ENCODE measurements at places on chromosomes 7 and 10.
A peak's percentile ranks its signal among the peaks of the same experiment; 100 is the strongest.

DNA sequence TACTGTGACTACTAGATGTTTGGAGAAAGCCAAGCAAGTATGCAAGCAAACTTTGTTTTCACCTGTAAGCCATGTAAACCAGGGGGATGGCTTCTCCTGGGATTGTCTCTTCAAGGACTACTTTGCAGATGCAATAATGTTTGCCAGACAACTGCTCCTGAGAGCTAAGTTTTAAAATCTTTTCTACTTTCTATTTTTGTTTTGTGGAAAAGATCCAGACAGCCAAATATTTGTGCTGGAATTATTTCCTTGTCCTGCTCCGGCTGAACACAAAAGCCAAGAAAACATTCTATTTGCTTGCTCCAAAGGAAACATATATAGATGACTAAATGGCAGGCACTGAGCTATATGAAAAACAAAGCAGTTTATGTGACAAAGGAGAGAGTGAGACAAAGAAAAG lies 51.6 kb downstream of the TFPI2 start:
- DNase-seq, result no peak

DNA sequence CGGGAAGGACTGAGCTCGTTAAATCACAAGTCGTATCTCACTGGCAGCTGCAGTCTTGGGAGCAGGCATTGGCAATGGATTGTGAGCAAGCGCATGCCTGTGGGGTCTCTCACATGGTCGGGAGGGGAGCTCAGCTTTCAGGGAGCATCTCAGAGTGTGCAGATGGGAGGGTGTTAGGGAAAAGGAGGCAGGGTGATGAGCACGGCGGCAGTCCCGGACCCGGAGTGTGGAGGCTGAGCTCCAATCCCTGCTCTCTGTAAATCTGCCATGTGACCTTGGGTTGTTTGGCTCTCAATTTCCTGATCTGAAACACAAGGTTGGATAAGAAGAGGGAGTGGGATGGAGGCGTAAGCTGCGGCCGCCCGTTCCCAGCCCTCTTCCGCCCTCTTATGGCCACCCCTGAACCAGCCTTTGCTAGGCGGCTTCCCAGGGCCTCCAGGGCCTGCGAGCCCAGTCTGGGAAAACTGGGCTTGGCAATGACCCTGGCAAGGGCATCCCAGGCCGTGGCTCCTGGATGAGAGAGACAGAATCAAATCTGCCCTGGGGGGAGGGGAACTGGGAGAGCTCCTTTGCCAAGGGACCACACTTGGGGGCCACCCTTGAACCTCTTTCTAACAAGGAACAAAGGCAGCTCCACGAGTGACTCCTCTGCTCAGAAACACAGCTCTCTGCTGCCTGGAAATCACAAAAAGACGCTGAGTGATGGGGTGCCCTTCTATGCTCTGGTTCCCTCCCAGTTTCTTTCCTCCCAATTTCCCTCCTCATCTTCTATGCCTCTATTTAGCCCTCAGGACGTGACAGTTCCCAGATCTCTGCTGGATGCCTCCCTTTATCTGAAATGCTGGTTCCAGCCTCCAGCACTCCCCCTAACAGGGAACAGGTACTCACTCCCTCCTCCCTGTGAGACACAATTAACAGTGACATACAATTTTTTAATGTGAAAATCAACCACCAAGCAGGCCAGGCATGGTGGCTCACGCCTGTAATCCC lies 41.7 kb upstream of the LOXL4 start:
- no peak for DNase-seq

- no peak for DNase-seq
Observed at GRCh38 chr7:148589640-148590039, 926 bp upstream of the C7orf33 start.

GRCh38 chr10:24849051-24849450 lies 103.4 kb downstream of the PRTFDC1 start:
- no peak for DNase-seq

- DNase-seq, result no peak
Observed at GRCh38 chr7:2405601-2406345, 2.4 kb downstream of the CHST12 start.

- no peak for DNase-seq
Observed at GRCh38 chr10:15760681-15761080, 41.0 kb upstream of the ITGA8 start.

GRCh38 chr10:10056961-10057360 lies 960.7 kb upstream of the CELF2 start:
- no peak for DNase-seq

- DNase-seq, result no peak
Observed at GRCh38 chr10:60266513-60266912, 123.2 kb downstream of the ANK3 start.

DNA sequence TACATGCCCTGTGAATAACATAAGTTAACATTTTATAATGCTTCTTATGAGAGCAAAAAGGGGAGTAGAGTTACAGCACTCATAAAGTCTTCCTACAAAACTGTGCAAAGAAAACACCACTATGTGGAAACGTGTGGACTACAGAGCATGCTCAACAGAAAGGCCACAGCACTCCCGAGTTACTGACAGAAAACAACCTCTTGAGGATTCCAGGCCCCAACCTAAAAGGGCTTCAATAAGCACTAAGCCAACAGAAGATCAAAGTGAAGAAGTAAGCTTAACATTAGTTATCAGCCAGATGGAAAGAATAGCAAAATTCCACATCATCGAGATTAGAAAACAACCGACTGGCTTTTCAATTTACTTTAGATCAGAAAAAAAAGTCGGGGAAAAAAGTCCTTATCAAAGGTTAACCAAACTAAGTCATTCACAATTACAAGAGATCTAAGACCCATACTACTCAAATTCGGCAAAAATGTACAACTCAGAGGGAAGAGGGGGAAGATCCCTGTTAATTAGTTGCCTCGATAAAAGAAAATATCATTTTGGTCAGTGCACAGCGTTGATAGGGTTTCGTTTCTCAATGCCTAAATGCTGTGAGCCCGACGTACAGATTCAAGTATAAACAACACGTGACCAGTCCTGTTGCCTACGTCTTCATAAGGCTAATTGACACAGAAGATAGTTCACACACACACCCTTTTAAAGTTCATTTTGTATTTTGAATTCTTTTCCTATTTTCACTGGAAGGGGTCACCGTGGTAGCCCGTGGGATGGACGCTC lies 1.4 kb downstream of the KBTBD2 start:
- no peak for DNase-seq

DNA sequence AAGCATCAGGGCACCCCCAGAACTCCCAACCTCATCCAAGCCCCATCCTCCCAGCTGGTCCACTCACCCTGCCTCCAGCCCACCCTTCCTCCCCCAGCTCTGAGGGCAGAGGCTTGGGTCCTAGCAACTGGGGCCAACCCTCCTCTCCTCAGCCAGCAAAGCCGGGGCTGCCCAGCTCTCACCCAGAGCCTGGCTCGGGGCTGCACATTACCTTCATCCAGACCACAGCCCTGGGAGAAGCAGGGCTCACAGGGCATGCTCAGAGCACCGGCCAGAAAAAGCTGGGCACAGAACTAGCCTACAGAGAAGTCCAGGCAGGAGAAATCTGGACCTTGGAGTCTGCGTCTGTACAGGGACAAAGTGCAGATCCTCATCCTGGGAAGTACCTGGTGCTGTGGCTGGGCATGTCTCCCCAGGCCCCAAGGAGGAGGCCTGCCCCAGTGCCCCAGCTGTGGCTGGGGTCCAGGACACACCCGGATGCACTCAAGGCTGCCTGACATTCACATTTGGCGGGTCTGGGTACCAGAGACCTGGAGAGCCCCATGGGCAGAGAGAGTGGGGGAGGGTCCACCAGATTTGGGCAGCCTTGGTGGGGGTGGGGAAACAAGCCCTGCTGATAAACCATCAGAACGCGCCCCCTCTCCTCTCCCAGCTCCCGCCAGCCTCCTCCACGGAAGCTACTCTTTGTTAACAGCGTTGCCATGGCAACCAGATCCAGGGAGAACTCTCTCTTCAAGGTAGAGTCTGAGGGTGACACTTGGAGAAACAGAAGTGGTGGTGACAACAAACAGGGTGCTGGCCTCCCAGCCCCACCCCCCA lies 5.1 kb downstream of the RASGEF1A start:
- no peak for DNase-seq

DNA sequence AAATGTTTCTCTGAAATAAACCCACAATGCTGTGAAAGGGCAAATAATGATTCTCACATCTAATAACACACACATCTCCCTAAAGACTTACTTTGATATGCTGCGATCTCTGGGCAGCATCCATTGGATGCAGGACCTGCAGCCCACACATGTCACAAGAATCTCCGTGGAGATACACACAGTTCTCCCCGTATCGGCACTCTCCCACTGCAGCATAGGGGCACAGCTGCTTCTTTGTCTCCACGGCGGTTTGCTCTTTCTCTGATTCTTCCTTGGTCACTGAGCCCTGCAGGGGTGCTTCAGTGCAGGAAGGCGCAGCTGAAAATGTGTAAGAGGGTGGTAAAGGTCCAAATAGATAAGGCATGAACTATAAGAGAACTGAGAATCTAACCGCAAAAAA lies 20.4 kb downstream of the MKRN1 start:
- DNase-seq, result no peak

DNA sequence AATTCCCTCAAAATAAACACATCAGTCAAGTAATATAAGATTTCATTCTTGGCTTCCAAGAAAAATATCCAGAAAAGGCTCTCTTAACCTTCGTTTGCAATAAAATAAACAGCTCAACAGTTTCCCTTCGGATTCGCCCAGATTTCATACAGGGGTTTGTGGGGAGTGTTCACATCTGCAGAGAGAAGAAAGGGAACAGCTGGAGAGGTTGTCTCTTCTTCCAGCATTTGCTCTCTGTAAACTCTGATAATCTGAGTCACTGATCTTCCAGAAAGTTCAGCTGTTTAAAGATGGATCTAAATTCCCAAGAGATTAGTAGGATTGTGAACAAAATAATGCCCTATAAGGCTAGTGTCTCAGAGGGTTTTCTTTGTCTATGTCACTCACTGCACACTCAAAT lies 277.9 kb downstream of the HPSE2 start:
- no peak for DNase-seq

- DNase-seq, result no peak
Observed at GRCh38 chr7:12957487-12957886, 270.1 kb downstream of the ARL4A start.

- DNase-seq, result no peak
Observed at GRCh38 chr7:19105546-19105945, 11.9 kb downstream of the TWIST1 start.

GRCh38 chr7:68176974-68177373 lies 1180.3 kb downstream of the TYW1 start:
- DNase-seq, result no peak

GRCh38 chr7:92034116-92034515 lies 93.5 kb downstream of the AKAP9 start:
- no peak for DNase-seq

- DNase-seq, result no peak
Observed at GRCh38 chr10:22705527-22705926, 8.9 kb downstream of the PIP4K2A start.

- DNase-seq, result peak; percentile 34
Observed at GRCh38 chr7:139635526-139636302, 112.2 kb downstream of the CLEC2L start.

GRCh38 chr7:80334908-80335307 lies 177.0 kb downstream of the GNAT3 start:
- DNase-seq, result no peak

DNA sequence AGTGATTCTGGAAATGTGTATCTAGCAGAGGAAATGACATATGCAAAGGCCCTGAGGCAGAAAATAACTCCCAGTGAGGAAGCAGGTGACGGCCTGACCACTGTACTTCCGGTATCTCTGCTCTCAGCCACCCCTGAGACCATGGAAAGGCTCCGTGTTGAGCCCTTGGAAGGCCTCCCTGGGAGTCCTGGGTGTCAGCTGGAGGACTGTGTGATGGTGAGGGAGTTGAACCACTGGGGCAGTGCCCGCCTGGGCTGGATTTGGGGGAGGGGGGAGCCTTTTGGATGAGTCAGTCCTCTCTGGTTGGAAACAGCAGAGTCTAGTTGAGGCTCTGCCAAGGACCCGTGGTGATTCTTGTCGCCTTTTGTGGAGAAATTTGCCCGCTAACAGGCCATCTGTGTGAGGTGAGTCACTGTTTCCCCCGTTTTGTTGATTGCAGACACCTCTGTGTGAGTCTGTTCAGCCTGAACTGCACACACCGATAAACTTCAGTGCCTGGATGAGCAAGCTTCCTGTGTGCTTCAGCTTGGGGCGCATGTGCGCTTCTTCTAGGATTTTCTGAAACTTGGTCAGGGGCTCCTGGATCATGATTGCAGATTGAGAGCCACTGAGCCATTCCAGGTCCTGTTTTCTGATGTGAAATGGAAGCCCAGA lies 98.6 kb downstream of the GRK5 start:
- DNase-seq, result peak; percentile 68

- DNase-seq, result no peak
Observed at GRCh38 chr7:22728401-22729029, 1.5 kb downstream of the IL6 start.

GRCh38 chr7:52689912-52690311 lies 345.5 kb upstream of the POM121L12 start:
- DNase-seq, result no peak

GRCh38 chr10:33249659-33250345 lies 84.7 kb downstream of the NRP1 start:
- no peak for DNase-seq

DNA sequence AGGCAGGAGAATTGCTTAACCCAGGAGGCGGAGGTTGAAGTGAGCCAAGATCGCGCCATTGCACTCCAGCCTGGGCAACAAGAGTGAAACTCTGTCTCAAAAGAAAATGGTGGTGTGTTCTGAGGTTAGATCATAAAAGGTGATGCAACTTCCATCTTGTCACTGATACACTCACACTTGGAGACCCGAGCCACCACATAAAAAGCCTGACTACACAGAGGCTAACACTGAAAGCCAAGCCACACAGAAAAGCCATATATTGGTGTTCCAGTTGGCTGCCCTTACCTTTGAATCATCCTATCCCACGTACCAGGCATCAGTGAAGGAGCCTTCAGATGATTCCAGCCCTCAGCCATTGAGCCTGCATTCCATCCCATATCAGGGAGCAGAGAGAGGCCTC lies 4.0 kb downstream of the MORN4 start:
- DNase-seq, result no peak

- DNase-seq, result no peak
Observed at GRCh38 chr7:115009736-115010440, 88.0 kb downstream of the MDFIC start.

- DNase-seq, result no peak
Observed at GRCh38 chr7:91913612-91914011, 27.1 kb upstream of the AKAP9 start.

DNA sequence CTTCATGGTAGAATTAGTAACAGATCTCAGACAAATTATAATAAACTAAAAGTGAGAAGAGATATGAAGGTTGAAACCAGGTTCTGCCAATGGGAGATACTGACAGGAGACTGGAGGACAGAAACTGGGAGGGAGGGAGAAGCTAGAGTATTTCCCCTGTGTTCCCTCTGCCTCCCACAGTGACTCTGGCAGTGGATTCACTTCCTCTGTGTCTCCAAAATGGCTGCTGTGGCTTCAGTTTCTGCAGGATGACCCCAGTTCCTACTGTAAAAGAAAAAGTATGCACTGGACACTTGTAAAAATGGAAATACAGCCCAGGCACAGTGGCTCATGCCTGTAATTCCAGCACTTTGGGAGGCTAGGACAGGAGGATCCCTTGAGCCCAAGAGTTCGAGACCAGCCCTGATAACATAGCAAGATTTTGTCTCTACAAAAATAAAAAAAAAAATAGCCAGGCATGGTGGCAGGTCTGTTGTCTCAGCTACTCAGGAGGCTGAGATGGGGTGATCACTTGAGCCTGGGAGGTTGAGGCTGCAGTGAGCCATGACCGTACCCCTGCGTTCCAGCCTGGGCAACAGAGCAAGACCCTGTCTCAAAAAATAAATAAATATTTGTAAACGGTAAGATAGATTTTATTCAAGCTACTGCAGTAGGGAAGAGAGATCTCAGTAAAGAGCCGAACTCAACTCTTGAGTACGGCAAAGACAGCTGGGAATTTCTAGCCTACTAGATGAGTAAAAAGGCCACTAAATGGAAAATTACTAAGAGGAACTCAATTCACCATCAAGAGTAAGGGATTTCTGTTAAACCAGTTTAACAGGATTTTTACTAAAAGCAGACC lies 156.6 kb upstream of the TRIM24 start:
- no peak for DNase-seq
